C1 segment of cervical spinal cord (tissue), 14 donors: ENCODE measurements at places on chromosomes 4 and X.

GRCh38 chr4:53532521-53532920 lies 58.8 kb downstream of the LNX1 start:
- DNase-seq, result no peak

- DNase-seq, result no peak
Measured at GRCh38 chr4:140057701-140058100, 96.3 kb downstream of the MAML3 start.

GRCh38 chr4:37825968-37826294 lies 555 bp upstream of the PGM2 start:
- DNase-seq, result no peak

DNA sequence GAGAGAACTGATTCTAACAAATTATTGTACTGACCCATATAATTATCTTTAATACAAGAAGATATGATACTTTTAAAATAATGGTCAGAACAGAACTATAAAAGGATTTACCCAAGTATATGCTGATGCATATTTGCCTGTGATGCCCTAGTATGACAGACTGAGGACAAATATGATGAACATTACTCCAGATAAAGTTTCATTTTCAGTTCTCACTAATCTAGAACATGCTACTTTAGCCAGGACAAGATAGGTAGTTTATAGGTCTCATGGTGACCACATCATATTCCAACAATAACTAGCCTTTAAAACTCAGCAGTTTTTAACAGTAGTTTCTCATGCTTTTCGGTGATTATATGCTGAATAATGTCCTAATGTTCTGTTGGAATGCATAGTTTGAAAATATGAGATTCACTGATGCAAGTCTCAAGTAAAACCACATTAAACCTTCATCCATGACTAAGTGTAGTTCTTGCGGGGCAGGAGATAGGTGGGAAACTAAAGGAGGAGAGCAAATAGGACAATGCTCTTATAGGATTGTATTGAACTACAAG lies 295.2 kb upstream of the AGA start:
- no peak for DNase-seq

DNA sequence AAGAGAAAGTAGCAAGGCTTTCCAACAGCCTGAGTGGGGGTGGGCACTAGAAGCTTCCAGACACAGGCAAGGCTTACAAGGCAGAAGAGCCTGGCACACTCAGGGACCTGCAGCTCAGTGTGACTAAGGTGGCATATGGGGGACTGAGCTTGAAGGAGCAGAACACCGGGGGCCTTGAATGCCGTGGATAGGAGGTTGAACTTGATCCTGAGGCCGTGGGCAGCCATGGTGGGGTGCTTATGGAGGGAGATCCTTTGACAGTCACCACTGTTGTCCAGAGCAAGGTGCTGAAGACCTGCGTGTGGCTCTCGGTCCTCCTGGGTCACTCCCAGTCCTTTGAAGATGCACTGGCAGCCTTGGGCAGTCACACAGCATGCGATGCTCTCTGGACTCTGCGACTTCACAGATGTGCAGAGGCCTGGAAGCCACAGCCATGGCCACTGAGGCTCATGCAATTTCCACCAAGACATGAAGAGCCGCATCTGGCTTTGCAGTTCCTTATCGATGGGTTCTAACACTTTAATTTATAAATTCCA lies 18.3 kb downstream of the C4orf50 start:
- no peak for DNase-seq
